ENCODE measurements at places on chromosomes 12 and 14.

GRCh38 chr14:100741966-100742365, 15.3 kb downstream of the DLK1 start:
- H3K27ac ChIP-seq, result no peak overlapping the region
- no peaks in the 10 kb centered on the region for H3K36me3 ChIP-seq
- H3K4me1 ChIP-seq, result peaks cover 2% of the 10 kb centered on the region
- DNase-seq, result no peak

GRCh38 chr14:32710731-32711680, 227.7 kb upstream of the NPAS3 start:
- peaks cover 15% of the 10 kb centered on the region for H3K27me3 ChIP-seq
- H3K4me3 ChIP-seq, result no peak overlapping the region
- no peaks in the 10 kb centered on the region for H3K36me3 ChIP-seq
- DNase-seq, result peak; percentile 6
- H3K4me1 ChIP-seq, result no peaks in the 10 kb centered on the region

GRCh38 chr12:69642531-69642930, 31.8 kb upstream of the LRRC10 start:
- H3K4me3 ChIP-seq, result no peak overlapping the region
- H3K27me3 ChIP-seq, result no peaks in the 10 kb centered on the region
- H3K36me3 ChIP-seq, result no peaks in the 10 kb centered on the region
- no peaks in the 10 kb centered on the region for H3K4me1 ChIP-seq
- DNase-seq, result no peak

DNA sequence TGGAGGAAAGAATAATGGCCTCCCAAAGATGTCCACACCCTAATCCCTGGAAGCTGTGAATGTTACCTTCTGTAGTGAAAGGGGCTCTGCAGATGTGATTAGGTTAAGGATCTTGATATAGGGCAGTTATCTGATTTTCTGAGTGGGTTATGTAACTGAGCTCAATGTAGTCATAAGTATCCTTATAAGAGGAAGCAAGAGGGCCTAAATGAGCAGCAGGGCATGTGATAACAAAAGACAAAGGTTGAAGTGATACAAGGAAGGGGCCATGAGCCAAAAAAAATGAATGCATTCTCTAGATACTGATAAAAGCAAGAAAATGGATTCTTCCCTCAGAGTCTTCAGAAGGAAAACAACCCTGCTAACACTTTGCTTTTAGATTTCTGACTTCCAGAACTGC, 78.8 kb downstream of the OSBPL8 start:
- no peaks in the 10 kb centered on the region for H3K36me3 ChIP-seq
- H3K27me3 ChIP-seq, result no peaks in the 10 kb centered on the region
- H3K4me3 ChIP-seq, result no peak overlapping the region
- H3K27ac ChIP-seq, result no peak overlapping the region
- no peak for DNase-seq

DNA sequence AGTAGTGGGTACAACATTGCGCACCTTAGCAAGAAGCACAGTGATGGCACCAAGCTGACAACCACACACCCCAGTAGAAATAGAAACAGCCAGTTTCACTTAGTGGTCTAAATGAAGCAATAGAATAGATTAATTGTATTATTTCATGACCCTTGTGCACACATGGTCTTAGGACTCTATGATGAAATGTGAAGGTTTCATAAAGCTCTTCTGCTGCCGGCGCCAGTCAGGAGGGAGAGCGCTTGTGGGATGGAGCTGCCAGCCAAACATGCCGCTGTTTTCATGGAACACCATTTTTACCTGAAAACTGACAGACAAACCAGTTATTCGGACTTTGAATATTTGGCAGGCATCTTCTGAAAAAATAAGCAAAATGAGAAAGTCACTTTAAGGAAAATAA, 100.0 kb downstream of the PPP2R5C start:
- H3K36me3 ChIP-seq, result peaks cover 2% of the 10 kb centered on the region
- no peaks in the 10 kb centered on the region for H3K27me3 ChIP-seq
- no peak overlapping the region for H3K27ac ChIP-seq
- H3K4me1 ChIP-seq, result no peaks in the 10 kb centered on the region

GRCh38 chr14:24058260-24058950, 6.6 kb downstream of the CARMIL3 start:
- no peak overlapping the region for H3K4me3 ChIP-seq
- no peaks in the 10 kb centered on the region for H3K36me3 ChIP-seq
- H3K27ac ChIP-seq, result no peak overlapping the region
- no peaks in the 10 kb centered on the region for H3K27me3 ChIP-seq
- no peak for DNase-seq
